NCI-H1930 (cell line): ENCODE measurements at places on chromosomes 1 and 21.
A peak's percentile ranks its signal among the peaks of the same experiment; 100 is the strongest.

DNA sequence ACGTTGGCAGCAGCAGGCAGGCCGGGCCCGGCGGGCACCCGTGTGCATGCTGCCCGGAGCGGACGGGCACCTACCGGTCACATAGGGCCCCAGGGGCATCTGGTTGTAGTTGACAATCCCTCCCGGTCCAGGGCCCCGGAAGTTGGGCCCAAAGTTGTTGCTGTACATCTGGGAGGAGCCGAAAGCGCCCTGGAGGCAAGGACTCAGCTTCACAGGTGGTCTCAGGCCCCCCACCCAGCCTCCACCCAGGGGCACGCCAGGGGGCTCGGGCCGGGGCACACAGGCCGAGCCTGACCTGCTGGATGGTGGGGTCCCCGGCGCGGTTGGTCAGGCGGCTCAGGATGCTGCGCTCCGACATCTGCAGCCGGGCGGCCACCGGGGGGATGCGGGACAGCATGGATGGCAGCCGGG lies 60.6 kb downstream of the KCNAB2 start:
- no peak for DNase-seq

- no peak for DNase-seq
Measured at GRCh38 chr21:46160907-46161632, 5.7 kb upstream of the FTCD start.

DNA sequence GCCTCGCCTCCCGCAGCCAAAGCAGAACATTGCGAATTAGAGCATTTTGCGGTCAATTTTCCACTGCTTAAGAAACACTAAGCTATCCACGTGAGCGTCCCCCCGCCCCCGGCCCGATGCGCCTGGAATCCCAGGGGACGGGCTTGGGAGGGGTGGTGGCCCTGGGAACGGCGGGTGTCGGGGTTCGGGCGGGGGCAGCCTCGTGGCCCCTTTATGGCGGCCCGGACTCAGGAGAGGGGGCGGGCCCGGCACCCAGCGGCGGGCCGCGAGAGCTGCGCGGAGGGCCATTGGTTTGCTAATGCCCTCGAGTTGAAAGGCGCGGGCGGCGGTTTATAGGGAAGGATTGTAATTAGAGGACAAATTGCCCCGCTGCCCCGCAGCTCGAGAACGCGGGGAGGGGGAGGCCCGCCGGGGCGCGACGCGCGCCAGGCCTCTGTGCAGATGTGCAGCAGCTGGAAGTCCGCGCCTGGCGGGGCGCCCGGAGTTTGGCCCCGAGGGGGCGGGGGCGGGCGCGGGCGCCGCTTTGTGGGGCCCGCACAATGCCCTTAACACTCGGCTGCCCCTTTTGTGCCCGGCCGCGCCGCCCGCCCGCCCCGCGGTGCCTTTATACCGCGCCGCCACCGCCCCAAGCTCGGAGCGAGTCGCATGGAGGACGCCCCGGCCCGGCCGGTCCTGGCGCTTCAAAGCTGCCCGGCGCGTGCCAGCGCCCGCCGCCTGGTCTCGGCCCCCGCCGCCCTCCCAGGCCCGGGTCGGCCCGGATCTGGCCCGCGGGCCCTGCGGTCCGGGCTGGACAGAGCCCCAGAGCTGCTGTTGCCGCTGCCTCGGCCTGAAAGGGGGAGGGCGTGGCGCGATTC lies 1.9 kb upstream of the HES3 start:
- no peak for DNase-seq

- DNase-seq: no peak
Measured at GRCh38 chr1:236052232-236052993, 12.5 kb downstream of the NID1 start.

DNA sequence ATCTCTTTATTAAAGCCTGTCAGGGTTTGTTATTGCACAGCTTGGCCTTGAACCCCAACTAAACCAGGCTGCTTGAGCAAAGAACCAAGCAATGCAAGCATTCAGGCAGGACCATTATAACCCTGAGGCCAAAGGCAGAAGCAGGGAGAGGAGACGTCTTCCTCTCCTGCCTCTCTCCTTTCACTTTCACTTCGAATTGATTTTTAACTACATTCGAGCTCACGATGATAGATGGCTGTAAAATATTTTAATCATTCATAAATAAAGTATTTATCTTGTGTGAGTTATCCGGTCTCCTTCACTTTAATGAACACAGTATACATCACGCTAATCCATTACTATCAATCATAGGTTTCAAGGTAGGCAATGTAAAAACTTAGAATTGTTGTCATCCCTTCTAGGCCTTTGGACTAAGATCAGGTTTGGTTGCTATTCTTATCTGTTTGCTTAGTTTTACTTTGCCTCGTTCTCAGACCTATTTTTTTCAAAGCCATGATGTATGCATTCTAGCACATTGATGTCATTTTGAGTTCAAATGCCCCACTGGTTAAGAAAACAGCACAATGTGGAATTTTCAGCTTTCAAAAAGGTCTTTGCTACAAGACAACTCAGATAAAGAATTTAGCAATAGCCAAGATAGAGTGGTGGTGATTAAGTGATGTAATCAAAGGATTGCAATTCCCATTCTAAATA lies 480.2 kb upstream of the RUNX1 start:
- DNase-seq: no peak

GRCh38 chr1:54290506-54291184 lies 90.7 kb downstream of the MRPL37 start:
- DNase-seq: no peak

- DNase-seq: peak; percentile 74
Measured at GRCh38 chr1:42335809-42336518, 929 bp upstream of the FOXJ3 start.

DNA sequence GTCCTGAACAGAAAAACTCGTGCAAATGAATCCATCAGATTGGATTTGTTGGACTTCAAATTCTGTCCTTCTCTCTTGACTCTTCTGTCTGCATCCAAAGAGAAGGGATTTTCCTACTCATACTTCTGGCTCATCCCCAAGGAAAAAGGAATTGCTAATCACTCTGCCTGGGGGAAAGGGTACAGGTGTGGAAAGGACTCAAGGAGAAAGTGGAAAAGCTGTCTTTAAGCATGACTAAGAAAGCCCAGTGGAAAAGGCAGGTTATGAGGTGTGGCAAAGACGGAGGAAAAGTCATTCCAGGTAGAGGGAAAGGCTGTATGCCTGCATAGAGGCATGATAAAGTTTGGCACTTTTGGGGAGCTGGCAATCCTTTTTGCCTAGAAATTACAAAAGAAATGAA lies 43.4 kb downstream of the PTGS2 start:
- DNase-seq: no peak

DNA sequence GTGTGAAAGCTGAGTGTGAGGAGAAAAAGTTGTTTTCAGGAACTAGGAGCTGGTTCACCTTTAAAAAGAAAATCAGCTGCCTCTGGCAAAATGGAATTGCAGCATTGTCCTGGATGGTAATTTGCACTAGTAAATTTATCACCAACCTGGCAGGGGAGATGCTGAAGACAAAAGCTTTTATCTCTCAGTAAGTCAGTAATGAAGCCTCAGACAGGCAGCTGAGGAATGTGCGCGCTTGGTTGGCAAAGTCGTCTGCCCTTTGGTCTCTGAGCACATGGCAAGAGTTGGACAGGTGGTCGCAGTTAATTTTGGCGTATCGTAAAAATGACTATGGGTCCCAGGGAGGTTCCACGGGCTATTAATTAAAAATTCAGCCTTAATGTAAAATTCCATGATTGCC lies 131.9 kb downstream of the BACH1 start:
- DNase-seq: no peak

DNA sequence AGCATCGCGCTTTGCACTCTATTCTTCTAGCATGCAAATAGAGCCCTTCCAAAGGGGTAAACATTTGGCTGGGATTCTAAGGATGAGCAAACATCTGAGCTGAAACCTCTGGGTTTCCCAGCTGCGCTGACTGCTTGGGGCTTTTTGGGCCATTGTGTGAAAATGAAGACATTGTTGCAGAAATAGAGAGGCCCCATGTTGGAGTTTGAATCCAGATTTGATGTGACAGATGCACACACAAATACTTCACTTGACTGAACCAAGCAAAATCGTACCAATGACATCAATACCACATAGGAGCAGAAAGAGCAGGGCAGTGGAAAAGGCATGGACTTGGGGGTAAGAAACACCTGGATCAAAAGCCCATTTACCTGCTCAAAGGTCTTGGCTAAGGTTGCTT lies 144.6 kb upstream of the HMGB4 start:
- no peak for DNase-seq

- no peak for DNase-seq
Measured at GRCh38 chr1:41485605-41486004, 1.1 kb upstream of the EDN2 start.
